ENCODE measurements at places on chromosomes 5 and 9. TPM values are rescaled to one million over a fixed set of nuclear protein-coding genes. Genes with fewer than 3 reads are reported as not detected.

DNA sequence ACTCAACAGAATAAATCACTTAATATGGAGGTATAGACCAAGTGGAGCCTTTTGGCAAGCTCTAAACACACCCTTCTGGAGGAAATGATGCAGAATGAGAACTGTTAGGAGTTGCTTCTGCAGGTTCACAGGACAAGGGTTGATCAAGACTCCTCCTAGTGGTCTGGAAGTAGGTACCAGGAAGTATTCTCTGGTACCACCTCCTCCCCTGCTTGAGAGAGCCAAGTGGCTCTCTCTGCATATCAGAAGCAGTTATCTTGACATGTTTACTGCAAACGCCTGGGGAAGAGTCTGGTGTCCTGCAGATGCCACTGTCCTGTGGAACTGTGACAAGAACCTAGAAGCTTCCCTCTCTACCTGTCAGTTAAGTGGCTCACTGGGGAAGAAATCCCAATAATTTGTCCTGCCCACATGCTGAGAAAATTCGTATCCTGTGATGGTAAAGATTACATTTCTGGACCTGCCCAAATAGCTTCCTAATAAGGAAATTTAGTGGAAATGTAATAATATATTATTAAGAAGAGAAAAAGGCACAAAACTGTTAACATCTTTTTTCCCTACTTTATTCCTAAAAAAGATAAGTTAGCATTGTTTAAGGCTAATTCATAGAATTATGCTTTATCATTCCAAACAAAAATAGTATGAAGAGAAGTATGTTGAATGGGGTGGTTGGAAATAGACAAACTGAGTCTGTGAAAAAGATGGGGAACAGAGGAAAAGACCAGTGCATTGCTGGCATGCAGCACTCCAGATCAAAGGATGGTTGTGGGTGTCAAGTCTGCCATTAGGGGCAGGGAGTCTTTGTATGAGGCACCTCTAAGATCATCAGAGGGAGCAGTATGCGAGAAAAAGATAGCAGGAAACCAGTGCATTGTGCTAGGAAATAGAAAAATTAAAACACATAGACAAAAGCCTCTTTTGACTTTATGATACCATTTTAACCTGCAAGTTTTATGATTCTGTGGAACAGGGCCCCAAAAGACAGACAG is 118.8 kb downstream of the CDC42SE2 start:
- H3K4me3 ChIP-seq: no peak overlapping the region
- H3K27ac ChIP-seq: peak overlapping the region; percentile 99
- H3K4me1 ChIP-seq: peaks cover 55% of the 10 kb centered on the region

The EPB41L4A gene
- total RNA-seq: 12.9 TPM

The NEUROG1 gene
- total RNA-seq: not detected

DNA sequence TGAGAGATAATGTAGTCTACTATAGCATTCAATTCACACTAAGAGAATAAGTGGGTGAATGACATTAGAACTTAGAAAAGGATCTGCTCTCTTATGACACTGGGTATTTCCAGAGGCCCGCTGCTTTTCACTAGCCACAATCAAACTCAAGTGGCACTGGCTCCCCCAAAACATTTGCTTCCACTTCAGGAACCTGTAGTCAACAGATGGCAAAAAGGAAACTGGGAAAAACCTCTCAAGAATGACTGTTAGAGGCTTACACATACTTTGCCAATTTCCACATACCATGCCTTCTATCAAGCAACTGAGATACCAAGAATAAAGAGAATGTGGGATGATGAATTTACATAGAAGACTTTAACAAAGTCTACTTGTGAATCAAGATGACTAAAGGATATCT is 11.2 kb downstream of the POC5 start:
- H3K4me3 ChIP-seq: no peak overlapping the region
- no peak overlapping the region for H3K27ac ChIP-seq
- peaks cover 21% of the 10 kb centered on the region for H3K36me3 ChIP-seq
- DNase-seq: no peak
- H3K4me1 ChIP-seq: no peaks in the 10 kb centered on the region
- no peaks in the 10 kb centered on the region for H3K27me3 ChIP-seq

- H3K27ac ChIP-seq: no peak overlapping the region
- H3K27me3 ChIP-seq: no peaks in the 10 kb centered on the region
- no peak for DNase-seq
- H3K36me3 ChIP-seq: no peaks in the 10 kb centered on the region
Measured at GRCh38 chr9:75918154-75918553, 27.7 kb downstream of the PCSK5 start.

DNA sequence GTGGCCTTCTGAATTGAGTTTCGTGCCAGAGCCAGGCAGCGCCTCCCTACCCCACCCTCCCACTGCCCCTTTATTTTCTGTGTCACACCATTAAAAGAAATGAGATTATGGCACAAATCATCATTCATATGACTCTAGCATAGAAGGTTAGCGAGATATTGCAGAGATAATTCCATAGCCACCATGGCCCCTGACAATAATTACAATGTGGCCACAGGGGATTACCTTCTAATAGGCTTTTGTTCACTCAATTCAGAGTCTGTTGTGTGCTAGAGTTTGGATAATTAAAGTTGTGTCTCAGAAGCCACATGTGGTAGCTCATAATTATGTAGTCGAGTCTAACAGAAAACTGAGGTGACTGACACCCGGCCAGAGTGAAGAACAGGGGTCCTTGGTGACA is 428.1 kb downstream of the ARHGEF28 start:
- H3K4me1 ChIP-seq: no peaks in the 10 kb centered on the region
- no peak for DNase-seq
- no peaks in the 10 kb centered on the region for H3K27me3 ChIP-seq
- no peak overlapping the region for H3K4me3 ChIP-seq

The ACTBL2 gene
- total RNA-seq: not detected

DNA sequence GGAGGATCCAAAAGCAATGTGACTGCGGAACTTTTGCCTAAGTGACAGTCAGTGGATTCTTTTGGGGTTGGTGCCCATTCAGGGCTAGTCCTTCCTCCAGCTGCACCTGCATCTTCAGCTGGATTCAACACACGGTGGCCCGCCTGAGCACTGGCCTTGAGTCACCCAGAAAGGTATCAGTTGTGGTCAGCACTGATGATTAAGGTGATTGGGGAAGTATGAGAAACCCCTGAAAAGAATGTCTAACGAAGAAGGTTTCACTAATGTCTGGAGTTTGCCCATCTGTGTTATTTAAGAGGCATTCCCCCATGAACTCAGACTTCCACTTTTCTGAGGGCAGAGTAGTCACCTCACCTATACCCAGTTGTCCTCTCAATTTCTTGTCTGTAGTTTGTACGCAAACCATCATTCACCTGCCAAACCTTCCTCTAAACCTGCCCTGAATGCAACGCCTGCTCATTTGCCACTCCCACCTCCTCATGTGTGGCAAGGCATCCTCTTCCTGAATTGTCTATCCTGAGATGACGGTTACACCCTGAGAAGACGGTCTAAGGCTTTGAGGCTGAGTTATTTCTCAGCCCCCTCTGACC is 27.2 kb downstream of the CSF2 start:
- H3K4me1 ChIP-seq: peaks cover 63% of the 10 kb centered on the region
- H3K36me3 ChIP-seq: no peaks in the 10 kb centered on the region
- no peak overlapping the region for H3K27ac ChIP-seq
- H3K27me3 ChIP-seq: no peaks in the 10 kb centered on the region

The DDX4 gene
- not detected for total RNA-seq

- H3K27ac ChIP-seq: no peak overlapping the region
- no peaks in the 10 kb centered on the region for H3K36me3 ChIP-seq
- no peaks in the 10 kb centered on the region for H3K27me3 ChIP-seq
- no peak overlapping the region for H3K4me3 ChIP-seq
- no peak for DNase-seq
Measured at GRCh38 chr5:141771562-141771961, 89.5 kb upstream of the ARAP3 start.

- H3K4me3 ChIP-seq: no peak overlapping the region
- H3K27me3 ChIP-seq: peaks cover 18% of the 10 kb centered on the region
- no peaks in the 10 kb centered on the region for H3K36me3 ChIP-seq
- no peak for DNase-seq
- H3K27ac ChIP-seq: no peak overlapping the region
Measured at GRCh38 chr5:169576181-169576598, 7.4 kb upstream of the SPDL1 start.

DNA sequence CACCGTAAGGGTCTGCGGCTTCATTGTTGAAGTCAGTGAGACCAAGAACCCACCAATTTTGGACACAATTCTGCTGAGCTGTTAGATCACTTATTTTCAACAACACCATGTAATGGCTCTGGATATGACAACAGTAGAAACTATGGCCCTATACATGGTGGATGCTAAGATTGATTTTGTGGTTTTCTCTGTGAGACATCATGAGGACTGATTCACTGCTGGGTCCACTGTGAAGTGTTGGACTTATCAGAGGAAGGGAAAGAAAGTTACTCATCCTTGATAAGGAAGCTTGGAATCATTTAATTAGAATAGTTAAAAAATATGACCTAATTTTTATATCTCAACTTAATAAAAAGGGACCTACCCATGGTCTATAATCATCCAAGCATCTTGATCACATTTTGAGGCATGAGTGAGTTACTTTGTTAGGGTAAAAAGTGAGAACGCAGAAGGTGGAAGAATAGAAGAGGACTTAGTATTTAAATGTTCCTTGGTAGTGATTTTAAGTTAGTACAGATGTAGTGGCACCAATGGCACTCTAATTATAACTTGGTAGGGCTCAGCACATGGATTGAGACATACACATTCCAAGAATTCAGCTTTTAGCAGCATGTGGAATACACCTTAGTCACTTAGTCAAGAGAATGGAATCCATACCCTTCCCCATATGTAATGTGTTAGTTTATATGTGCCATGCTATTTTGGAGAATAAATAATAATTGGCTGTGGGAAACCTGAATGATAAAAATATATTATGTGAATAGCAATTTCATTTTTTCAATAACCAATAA is 123.5 kb upstream of the CD180 start:
- DNase-seq: no peak
- no peak overlapping the region for H3K4me3 ChIP-seq
- peaks cover 11% of the 10 kb centered on the region for H3K4me1 ChIP-seq
